CD8-positive, alpha-beta memory T cell (primary cell): ENCODE measurements at places on chromosomes 13 and 19. TPM values are rescaled to one million over a fixed set of nuclear protein-coding genes. Genes with fewer than 3 reads are reported as not detected.
A peak's percentile ranks its signal among the peaks of the same experiment; 100 is the strongest.

GRCh38 chr13:22235950-22236290 lies 565.0 kb downstream of the FGF9 start:
- no peak for DNase-seq

GRCh38 chr13:40923867-40924266 lies 95.2 kb downstream of the ELF1 start:
- DNase-seq, result no peak

- no peak for DNase-seq
Measured at GRCh38 chr13:20142023-20142926, 18.6 kb downstream of the GJA3 start.

DNA sequence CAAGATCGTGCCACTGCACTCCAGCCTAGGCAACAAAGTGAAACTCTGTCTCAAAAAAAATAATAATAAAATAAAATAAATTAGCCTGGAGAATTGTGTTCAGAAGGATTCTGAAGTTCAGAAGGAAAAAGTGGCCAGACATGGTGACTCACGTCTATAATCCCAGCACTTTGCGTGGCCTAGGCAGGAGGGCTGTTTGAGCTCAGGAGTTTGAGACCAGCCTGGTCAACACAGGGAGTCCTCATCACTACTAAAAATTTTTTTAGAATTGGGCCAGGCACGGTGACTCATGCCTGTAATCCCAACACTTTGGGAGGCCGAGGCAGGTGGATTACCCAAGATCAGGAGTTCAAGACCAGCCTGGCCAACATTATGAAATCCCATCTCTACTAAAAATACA lies 6.0 kb downstream of the RDH8 start:
- DNase-seq, result no peak

GRCh38 chr19:279231-279630 lies 12.0 kb downstream of the PLPP2 start:
- no peak for DNase-seq

DNA sequence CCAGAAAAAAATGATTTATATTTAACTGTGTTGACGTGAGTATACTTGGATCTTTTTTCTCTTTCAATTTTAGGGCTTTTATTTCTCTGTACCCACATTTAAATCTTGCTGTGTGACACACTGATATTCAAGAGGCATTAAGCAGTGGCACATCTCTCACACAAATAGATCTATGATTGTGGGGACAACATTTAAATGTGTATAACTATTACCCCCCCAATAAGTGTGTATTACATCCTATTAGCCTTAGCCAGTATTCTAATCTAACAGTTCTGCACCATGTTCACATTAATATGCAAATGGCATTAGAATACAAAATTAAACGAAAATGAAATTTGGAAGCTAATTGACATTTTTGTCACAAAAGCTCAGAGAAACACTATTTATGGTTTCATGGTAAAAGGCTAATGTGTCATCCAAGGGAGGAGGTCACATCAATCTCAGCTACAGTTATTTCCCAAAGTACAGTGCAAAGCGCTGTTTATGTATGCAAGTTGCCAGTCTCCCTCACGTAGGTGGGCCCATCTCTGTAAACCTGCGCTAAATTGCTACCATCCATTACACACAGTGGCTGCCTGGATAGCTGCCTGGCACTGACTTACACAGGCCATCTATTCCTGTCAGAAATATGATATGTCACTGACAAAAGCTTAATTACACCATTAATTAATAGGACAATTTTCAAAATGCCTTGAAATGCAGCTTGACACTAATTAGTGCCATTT lies 984.7 kb upstream of the PCDH9 start:
- DNase-seq, result no peak

DNA sequence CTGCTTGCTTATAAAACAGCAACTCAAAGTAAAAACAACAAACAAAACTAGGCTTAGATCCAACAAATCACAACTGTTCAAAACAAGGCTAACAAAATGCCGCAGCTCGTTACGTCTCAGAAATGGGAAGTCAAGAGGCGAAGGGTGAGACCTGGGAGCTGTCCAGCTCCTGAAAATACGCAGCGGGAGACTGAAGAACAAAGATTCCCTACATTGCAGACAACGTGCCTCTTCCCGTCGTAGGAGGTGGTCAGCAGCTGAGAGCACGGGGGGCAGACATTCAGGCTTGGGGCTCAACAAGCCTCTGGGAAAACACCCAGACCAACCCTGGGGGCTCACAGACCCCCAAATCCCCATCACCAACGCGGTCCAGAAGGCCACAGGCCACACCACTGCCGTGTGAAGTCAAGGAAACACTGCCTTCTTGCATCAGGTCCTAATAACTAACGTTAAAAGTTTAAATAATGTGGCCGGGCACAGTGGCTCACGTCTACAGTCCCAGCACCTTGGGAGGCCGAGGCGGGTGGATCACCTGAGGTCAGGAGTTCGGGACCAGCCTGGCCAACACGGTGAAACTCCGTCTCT lies 13.5 kb downstream of the PLPP2 start:
- DNase-seq, result no peak

DNA sequence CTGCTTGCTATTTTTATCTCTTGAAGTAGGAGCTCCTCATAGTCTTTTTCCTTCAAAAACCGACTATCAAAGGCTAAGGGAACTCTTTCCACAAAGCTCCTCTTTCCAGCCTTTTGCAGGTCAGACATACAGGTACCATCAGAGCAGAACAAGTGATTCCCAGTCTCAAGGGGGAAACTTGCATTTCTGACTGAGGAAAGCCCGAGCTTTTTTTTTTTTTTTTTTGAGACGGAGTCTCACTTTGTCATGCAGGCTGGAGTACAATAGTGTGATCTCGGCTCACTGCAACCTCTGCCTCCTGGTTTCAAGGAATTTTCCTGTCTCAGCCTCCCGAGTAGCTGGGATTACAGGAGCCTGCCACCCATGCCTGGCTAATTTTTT lies 32.0 kb downstream of the RUBCNL start:
- DNase-seq, result no peak

GRCh38 chr13:79663435-79663834 lies 182.5 kb downstream of the NDFIP2 start:
- no peak for DNase-seq

DNA sequence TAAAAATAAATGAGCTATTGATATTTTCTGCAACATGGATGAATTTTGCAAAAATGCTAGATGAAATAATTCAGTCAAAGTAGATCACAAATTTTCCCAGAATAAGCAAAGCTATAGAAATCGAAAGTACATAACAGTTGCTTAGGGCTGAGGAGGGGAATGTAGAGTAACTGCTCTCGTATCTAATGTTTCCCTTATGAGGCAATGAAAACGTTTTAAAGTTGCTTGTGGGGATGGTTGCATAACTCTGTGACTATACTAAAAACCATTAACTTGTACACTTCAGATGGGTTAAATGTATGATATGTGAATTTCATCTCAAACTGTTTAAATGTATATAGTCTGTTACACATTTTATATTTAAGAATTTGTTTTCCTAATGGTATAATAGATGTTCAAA lies 231.7 kb downstream of the GGACT start:
- DNase-seq, result no peak

DNA sequence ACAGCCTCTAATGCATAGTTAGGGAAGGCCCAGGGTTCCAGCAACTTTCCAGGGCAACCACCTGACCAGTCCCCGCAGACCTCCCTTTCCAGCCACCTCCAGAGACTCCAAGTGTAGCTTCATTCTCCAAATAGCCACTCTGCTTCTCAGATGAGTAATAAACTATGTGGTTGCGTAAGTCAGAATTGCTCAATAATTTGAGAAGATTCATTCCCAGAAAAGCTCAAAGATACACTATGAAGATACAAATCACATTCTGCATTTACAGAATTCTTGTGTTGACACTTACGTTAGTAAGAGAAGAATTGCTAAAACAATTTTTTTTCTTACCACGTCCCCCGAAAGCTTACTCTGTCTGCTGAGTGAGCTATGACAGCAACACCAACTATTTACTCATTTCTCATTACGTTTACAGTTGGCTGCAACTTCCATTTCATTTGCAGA lies 8.2 kb upstream of the LATS2 start:
- DNase-seq, result no peak

GRCh38 chr13:43805071-43805468 lies 18.3 kb upstream of the ENOX1 start:
- DNase-seq, result no peak

DNA sequence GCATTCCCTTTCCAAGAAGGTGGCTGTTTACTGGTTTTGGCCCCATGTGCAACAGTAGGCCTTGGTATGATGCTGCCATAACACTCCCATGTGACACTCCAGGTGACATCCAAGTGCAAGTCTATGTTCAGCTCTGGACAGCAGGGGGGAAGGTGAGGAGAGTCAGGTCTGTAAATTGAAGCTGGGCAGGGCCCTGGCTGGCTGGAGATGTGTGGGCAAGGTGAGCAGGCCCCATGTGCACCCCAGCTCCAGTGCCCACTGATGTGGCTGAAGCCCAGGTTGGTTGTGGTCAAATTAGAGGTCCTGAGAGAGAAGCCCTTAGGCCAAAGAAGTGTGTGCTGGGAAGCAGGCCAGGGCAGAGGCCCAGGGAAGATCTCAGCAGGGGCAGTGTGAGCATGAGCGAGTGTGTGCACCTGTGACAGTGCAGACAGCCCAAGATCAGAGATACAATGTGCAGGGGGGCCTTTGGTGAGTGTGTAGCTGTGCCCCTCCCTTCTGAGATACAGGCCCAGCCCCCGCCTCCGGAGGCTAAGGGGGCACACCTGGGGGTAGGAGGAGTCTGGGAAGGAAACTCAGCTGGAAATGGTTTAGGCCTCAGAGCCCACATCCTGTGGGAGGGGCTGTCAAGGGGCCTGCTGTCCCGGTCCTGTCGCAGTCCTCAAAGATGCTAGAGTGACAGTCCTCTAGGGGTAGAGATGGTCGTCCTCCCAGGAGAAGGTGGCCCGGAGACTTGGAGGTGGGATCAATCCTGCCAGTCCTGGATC lies 18.6 kb downstream of the DEDD2 start:
- DNase-seq, result peak; percentile 73

DNA sequence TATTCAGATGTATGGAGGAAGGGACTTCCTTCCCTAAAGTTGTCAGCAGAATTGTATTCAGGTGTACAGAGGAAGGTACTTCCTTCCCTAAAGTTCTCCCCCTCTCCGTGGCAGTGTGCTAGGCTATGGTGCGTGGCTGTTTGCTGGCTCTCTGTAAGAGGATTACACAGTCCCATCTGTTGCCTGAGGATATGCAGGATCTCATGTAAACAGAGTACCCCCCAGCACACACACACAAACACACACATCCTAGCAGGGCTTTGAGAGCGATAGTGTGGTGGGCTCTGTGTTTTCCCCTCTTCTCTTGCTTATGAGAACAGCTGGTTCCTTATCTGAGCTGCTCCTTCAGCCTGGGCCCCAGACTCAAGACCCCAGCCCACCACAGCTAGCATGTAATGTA lies 10.3 kb downstream of the NEK5 start:
- DNase-seq, result no peak

GRCh38 chr13:30049692-30050091 lies 199.3 kb upstream of the UBL3 start:
- no peak for DNase-seq

DNA sequence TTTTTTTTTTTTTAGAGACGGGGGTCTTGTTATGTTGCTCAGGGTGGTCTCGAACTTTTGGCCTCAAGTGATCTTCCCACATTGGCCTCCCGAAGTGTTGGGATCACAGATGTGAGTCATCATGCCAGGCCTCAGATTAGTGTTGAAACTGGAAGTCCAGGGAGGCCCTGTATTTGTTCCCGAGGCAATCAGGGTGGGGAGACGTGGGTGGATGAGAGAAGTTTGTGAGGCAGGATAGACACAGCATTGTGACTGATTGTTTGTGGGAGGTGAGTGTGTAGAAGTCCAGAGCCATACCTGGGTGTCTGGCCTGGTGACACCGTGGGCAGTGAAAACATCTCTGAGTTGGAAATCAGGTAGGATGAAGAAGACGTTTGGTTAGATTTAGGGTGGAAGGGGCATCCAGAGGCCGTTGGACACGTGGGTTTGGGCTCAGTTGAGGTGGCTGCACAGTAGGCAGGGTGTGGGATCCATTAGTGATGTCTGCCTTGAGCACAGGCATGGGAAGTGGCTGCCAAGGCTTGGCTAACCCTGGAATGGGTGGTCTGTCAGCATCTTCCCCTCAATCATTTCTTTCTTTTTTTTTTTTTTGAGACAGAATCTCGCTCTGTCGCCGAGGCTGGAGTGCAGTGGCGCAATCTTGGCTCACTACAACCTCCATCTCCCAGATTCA lies 12.4 kb downstream of the RTN2 start:
- DNase-seq, result no peak

DNA sequence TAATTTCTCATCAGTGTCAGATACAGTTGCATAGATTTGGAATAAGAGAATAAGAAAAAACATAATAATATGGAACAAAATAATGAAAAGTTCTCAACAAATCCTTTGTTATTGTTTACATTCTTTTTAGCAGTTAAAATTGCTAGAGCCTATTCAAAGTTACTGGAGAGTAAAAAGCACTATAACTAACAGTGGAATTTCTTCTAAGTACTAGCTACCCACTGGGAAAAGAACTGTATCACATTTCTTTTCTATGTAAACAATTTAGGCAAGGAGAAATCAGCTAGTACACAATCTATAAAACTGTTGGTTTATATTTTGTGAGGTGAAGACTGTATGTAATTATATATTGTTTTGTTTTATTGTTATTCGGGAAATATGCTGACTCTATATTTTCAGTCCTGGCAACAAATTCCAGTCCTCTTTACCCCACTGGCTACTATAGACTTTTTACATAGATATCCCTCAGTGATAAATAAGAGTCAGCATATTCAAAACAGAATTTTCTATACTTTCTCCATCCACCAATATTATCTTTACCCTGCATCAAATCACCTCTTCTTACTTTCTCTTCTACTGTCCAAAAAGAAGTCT lies 222.0 kb downstream of the PCDH9 start:
- DNase-seq, result no peak

DNA sequence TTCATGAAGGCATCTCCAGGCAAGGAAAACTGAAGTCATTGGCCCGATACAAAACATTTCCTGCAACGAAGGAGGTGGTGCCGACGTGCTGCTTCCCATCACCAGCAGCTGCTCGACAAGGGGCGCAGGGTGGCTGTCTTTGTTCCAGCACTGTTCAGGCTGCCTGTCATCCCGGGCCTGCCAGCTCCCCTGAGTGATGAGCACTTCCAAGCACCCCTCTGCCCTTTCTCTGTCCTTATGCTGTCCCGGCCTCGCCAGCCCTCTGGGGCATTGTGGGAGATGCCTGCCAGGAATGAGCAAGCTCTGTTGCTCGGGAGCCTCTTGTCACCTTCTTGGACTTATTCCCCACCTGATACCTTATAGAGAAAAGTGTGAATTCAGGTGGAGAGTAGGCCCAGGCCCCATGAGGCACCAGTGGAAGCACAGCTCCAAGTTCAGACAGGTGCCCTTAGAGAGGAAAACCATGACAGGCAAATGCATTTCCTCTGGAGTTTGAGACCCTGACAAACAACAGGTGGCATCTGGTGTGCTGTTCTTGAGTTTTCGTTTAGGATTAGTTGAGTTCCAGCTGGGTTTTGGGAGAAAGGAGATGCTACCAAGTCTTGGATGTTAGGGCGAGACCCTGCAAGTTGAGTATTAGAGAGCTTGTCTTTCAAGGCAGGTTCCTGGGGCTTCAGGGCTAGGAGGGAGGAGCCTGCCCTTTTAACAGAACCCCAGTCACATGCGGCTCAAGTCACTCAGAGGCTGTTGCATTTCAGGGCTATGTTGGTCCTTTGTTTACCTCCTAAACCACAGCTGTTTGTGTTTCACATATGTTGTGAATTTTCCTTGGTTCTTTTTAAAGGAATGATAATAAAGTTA lies 21.4 kb downstream of the BBC3 start:
- DNase-seq, result no peak

- DNase-seq, result no peak
Measured at GRCh38 chr13:50366488-50367174, 351.4 kb downstream of the KCNRG start.

The CCDC8 gene
- total RNA-seq, result not detected

The GPR4 gene
- total RNA-seq, result not detected

The PSG2 gene
- total RNA-seq, result not detected

The N4BP2L2 gene
- 78.3 TPM for total RNA-seq

The LSM7 gene
- total RNA-seq, result 168 TPM
